Stimulated activated CD4-positive, alpha-beta T cell treated with anti-CD3 and anti-CD28 coated beads, Interleukin-1b, Interleukin-23, amount 100 ng/mL, for 1 hour (primary cell): ENCODE measurements at places on chromosomes 4 and X.

DNA sequence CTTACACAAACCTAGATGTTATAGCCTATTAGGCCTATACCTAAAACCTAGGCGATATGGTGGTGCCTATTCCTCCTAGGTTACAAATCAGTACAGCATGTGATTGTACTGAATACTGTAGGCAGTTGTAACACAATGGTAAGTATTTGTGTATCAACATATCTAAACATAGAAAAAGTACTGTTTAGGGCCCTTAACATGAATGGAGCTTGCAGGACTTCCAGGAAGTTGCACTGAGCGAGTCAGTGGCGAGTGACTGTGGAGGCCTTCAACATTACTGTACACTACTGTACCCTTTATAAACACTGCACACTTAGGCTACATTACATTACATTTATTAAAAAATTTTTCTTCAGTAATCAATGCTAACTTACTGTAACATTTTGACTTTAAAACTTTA, 37.8 kb downstream of the WWC2 start:
- DNase-seq: no peak

DNA sequence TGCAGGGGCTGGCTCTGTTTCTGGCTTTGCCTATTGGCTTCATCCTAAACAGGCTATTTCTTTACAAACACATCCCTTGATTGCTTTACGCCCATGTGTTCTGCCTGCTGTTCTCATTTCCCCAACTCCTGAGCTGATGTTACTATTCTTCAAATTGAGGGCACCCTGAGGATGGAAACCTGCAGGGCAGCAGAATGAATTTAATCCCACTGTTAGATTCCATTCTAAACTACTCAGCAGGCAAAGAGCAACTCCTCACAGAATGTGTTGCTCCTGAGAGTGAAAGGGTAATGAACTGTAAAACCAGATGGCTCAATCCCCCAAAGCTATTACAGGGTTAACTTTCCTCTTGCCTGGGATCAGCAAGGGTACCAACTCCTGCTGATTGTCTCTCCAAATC, 75.7 kb downstream of the ANKRD50 start:
- no peak for DNase-seq

- no peak for DNase-seq
These were observed 321.0 kb upstream of the CXXC4 start for GRCh38 chr4:104815665-104816064.

DNA sequence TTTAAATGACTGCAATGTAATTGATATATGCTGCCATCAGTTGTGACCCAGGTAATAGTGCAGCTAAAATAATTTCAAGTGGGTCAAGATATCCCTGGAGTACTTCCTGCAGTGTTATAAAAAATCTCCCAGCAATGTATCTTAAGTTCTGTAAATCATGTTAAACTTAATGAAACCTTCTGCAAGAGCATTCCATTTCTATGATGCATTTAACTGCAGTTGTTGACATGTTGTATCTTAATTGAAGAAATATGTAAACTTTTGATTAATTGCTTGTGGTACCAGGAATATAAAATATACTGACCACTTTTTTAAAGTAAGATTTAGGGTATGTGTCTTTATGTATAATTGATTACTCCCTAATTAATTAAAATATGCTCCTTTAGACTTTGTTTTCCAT, 213.6 kb downstream of the AFF2 start:
- no peak for DNase-seq

DNA sequence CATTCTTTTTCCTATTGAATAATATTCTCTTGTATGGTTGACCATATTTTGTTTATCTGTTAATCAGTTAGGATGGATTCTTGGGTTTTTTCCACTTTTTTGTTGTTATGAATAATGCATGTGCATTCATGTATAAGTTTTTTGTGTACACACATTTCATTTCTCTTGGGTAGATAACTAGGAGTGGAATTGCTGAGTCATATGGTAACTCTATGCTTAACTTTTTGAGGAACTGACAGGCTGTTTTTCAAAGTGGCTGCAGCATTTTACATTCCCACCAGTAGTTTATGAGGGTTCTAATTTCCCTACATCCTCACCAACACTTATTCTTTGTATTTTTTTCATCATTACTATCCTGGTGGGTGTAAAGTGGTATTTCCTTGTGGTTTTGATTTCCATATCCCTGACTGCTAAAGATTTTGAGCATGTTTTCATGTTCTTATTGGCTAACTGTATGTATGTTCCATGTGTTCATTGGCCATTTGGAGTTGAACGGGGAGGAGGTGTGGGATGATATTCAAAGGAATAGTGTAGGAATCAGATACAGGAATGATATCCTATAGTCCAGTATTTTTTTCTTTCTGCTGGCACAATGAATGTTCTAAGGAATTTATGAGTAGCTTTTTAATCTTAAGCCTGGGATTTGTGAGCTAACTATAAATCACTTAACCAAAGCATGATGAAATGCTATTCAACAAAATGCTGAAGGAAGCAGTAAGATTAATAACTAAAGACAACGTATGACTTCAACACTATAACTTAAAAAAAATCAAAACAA, 114.3 kb downstream of the AMELX start:
- DNase-seq: no peak

GRCh38 chr4:4507403-4507802, 34.4 kb downstream of the STX18 start:
- no peak for DNase-seq

GRCh38 chr4:183241721-183242151, 78.3 kb downstream of the CLDN22 start:
- DNase-seq: no peak

GRCh38 chr4:108531461-108531860, 88.9 kb upstream of the RPL34 start:
- no peak for DNase-seq

- no peak for DNase-seq
These were observed 20.8 kb downstream of the ENOPH1 start for GRCh38 chr4:82450966-82451755.

- no peak for DNase-seq
These were observed 287.7 kb upstream of the PCDH18 start for GRCh38 chr4:137819964-137820383.

GRCh38 chr4:73715659-73716058, 24.7 kb upstream of the CXCL8 start:
- DNase-seq: no peak

- no peak for DNase-seq
These were observed 1.6 kb upstream of the USP11 start for GRCh38 chrX:47231167-47231566.

- no peak for DNase-seq
These were observed 114.2 kb downstream of the CDS1 start for GRCh38 chr4:84697159-84697558.

GRCh38 chr4:12791536-12791935, 692.6 kb downstream of the RAB28 start:
- no peak for DNase-seq

DNA sequence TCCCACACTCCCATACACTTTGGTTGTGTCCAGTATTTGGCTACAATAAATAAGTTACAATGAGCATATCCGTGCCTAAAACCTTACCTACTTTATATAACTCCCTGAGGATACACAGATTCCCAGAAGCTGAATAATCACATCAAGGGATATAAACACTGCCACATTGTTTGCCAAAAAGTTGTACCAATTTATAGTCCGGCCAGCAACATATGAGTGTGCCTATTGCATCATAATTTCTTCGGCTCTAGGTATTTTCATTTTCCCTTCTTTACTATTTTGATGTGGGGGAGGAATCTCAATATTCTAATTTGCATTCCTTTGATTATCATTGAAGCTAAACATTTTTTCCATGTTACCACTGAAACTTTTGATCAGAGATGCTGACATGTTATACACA, 146.4 kb downstream of the PCDH19 start:
- no peak for DNase-seq

GRCh38 chrX:81316163-81316562, 114.3 kb downstream of the SH3BGRL start:
- DNase-seq: no peak

DNA sequence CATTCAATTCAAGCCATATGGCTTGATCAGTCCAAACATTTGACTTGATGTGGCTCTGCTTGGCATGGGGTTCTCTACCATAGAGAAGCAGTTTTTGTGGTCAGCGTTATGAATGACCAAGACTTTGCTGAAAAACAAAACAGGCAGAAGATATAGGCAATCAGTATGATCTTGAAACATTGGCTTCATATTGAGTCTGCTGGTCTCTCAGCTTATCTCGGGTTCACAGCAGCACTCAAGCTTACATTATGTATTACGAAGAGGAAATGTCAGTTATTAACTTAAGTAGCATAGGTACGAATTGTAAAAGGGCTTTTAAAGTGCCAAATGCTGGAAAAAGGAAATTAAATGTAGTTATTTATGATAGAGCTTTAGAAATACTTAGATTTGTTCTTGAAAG, 99.0 kb downstream of the AFF2 start:
- DNase-seq: no peak

- no peak for DNase-seq
These were observed 260.6 kb upstream of the DIAPH2 start for GRCh38 chrX:96424007-96424406.

- DNase-seq: no peak
These were observed 17.1 kb downstream of the RNF4 start for GRCh38 chr4:2485956-2486355.

- no peak for DNase-seq
These were observed 34.9 kb upstream of the NFKB1 start for GRCh38 chr4:102466298-102466697.

- no peak for DNase-seq
These were observed 10.0 kb downstream of the FAM184B start for GRCh38 chr4:17771284-17771908.

DNA sequence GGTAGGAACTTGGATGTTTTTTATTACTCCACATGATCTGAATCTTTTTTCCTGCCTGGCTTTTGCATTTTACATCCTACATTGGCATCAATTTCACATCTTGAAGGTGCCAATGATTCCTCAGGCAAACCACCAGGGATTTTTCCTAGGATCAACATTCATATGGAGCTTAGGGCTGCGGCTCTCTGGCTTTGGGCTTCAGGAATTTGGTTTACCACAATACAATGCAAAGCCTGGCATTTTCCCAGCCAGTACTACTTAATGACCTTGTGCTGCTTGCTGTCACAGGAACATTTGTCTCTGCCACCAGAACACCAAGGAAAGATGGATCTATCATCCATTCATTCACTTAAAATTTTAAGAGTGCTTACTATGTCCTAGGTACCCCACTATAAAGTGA, 180.7 kb downstream of the PDGFC start:
- no peak for DNase-seq

- DNase-seq: no peak
These were observed 19.6 kb upstream of the FGF16 start for GRCh38 chrX:77427611-77428010.

DNA sequence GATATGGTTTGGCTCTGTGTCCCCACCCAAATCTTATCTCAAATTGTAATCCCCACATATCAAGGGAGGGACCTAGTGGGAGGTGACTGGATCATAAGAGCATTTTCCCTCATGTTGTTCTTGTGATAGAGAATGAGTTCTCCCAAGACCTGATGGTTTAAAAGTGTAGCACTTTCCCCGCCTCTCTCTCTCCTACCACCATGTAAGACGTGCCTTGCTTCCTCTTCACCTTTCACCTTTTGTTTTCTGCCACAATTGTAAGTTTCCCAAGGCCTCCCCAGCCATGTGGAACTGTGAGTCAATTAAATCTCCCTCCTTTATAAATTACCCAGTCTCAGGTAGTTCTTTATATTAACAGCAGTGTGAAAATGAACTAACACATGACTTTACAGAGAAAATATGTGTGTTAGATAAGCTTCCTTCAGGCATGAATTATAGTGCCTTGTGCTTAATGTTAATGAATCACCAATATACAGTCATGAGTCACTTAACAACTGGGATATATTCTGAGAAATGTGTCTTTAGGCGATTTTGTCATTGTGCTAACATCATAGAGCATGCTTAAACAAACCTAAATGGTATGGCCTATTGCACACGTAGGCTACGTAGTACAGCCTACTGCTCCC, 37.9 kb downstream of the PDGFC start:
- no peak for DNase-seq

- no peak for DNase-seq
These were observed 1126.6 kb downstream of the FAT4 start for GRCh38 chr4:126441173-126442035.

GRCh38 chrX:56729152-56729850, at the start of gene NBDY:
TSS of gene NBDY (plus strand) at chrX:56729243. CDS start at chrX:56729354, 111 bp downstream.
- DNase-seq: no peak

DNA sequence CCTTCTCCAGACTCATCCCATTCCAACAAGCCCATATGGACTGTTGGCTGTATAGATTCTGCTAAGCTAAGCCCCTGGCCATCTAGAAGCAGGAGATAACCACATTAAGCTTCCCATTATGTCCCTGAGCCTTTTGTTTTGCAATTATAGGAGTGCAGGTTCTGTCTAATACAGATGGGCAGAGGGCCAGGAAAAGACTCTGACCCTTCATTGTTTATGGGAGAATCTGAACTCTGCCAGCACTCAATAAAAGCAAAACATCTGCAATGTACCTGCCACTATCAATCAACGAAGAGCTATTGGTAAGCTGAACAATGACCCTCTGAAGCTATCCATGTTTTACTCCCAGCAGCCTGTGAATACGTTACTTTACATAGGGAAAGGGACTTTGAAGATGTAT, 207.3 kb upstream of the CLNK start:
- DNase-seq: no peak

DNA sequence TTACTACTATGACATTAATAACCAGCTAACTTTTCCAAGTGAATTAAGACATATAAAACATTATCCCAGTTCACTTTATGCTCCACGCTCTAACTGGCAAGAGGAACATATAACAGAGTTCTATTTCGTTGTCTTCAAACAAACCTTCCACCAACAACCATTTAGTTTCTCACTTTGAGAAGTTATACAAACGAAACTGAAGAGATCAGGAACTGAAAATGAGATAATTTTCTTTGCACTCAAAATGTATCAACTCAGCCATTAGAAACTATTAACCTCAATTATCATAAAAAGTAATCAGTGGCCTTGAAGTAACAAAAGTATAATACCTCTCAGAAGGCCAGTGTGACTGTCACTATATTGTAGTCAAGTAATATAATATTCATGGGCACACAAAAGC, 70.1 kb downstream of the CHM start:
- no peak for DNase-seq

GRCh38 chrX:101108284-101108683, 10.3 kb downstream of the CENPI start:
- DNase-seq: no peak

DNA sequence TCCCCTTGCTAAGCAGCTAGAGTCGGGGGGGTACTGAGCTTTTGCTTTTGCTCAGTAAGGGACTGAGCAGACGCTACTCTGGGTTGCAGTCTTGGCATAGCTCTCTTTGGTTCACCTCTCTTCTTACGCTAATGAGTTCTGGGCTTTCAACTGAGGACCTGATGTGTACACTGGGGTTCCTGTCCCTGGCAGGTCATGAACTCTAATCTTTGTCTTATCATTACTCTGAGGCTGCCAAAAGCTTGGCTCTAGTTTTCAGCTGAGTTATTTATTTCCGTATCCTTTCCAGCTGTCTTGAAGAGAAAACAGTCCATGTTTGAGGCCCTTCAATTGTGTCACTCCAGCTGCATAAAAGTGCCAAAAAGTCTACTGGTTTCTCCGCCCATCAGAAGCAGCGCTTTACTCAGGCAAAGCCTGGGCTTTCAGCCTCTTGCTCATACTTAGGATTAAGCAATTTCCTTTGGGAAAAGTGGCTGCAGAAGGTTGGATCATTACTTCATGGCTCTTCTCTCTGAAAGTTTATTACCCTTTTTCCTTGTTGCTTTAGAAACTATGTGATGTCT, 121.0 kb upstream of the STOX2 start:
- DNase-seq: no peak
